ENCODE measurements at places on chromosomes 3 and 15. TPM values are rescaled to one million over a fixed set of nuclear protein-coding genes. Genes with fewer than 3 reads are reported as not detected.
A peak's percentile ranks its signal among the peaks of the same experiment; 100 is the strongest.

DNA sequence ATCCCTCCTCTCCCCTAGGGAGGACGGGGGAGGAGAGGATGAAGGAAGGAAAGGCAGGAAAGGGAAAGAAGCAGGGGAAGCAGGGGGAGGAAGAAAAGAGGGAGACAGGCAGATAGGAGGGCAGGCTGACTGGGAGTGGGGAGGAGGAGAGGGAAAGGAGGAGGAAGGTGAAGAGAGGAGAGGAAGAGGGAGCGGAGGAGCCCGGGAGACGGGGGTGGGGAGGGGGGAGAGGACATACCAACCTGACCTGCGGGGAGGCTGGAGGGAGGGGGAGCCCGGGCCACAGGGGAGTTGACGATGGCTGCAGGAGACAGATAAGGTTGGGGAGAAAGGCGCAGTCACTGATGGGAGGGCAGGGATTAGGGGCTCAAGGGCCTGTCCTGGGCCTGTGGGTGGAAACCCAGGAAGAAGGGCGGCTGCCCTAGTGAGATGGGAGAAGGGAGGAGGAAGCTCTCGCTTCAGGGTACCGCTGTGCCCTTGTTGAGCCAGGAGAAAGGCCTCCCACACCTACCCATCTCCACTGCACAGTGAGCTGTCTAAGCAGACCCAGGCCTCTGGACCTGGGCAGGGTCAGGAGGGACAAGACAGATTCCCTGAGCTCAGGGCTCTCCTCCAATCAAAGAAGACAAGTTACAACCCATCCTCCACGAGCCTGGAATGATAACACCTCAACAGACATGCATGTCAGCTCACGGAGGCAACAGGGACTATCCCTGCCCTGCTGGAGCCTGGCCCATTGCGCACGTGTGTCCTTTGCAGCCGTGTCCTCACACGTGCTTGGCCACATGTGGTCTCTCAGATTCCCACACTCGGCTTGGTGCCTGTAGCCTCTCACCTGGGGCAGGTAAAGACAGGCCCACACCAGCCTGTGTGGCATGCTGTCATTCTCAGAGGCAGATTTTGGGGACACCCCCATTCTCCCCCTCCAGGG, 27.9 kb downstream of the C3orf18 start:
- no peak for DNase-seq

- DNase-seq, result no peak
These were observed 109.5 kb downstream of the RPLP1 start for GRCh38 chr15:69562116-69562515.

DNA sequence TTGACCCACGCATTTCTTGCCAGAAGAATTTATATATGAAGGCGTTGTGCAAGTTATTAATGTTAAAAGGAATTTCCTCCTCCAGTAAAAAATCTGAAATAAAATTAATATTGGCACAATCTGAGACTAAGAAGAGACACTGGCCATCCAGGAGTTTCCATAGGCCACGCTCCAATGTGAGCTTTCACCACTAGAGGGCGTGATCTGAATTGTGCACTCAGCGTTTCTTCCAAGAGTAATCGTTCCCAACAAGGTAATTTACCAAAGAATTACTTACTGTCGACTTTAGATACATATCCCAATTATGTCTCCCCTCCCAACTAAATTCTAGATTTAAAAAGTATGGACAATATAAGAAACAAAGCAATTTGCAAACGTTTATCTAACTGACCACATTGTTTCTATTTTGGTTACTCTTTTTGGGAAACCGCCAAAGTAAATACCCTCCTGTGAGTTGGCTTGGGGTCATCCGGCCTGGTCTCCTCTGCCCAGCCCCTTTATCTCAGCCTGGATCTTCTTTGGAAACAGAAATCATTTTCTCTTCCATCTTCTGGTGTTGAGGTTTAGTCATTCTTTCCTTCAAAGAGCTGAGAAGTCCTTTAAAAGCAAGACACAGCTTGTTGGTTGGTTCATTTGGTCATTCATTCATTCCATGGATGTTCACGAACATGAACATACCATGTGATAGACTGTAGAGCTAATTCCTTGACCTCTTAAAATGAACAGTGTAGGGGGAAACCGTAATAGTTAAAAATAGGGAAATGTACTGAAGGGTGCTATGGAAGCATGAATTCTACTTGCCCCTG, 26.2 kb downstream of the POLR2M start:
- DNase-seq, result peak; percentile 32

DNA sequence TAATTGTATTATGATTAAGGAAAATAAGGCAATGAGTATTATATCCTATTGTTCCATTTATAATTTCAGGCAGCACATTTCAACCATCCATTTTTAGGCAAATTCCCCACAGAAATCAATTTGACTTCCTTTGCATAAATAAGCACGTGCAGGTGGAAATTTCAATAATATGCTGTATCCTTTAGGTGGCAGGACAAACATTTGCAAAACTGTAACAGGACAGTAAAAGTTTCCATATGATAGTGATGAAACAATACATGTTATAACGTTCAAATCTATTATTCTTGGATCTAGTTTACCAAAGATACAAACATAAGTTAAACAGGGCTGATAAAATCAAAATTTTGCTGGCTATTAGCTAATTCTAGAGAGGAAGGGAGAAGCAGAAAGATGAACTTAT, 8.5 kb downstream of the UACA start:
- no peak for DNase-seq

DNA sequence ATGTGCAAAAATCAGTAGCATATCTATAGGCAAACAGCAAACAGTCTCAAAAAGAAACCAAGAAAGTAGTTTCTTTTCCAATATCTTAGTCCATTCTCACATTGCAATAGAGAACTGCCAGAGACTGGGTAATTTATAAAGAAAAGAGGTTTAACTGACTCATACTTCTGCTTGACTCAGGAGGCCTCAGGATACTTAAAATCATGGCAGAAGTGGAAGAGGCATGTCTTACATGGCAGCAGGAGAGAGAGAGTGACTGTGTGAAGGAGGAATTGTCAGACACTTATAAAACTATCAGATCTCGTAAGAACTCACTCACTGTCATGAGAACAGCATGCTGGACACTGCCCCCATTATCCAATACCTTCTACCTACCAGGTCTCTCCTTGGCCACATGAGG, 327.9 kb upstream of the EPHA3 start:
- no peak for DNase-seq

GRCh38 chr3:7700539-7700938, 801.1 kb upstream of the LMCD1 start:
- DNase-seq, result no peak

DNA sequence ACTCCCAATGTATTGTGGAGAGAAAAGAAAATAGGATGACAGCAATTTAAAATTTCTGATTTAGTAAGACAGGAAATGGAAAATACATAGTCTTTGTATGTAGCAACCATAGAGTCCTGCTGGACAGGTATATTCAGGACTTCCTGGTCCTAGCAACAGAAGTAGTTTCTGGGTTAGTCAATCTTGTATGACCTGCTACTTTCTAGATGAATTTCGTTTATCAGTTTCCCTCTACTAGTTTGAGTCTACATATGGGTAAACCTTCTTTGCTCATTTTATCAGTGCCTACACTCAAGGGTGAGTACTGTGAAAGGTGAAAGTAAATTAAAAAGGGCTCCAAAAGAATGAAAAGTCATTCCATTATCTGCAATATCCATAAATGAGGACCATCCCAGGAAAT, 309.8 kb downstream of the UNC13C start:
- no peak for DNase-seq

DNA sequence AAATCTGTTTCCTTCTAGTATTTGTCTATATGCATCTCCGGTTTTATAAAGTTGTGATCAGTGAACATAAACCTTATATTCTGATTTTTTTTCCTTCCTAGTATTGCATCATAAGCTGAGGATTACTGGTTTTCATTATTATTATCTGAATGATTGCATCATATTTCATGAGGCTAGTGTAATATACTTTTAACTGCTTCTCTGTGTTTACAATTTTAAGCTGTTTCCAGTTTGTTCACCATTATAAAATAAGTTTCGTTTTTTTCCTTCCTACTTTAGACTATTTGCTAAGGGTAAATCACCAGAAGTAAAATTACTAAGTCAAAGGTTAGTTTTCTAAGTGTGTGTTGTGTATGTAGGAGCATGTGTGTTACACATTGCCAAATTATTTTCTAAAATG, 20.2 kb downstream of the SEMA6D start:
- DNase-seq, result no peak

PEX5L gene
- not detected for total RNA-seq

DNA sequence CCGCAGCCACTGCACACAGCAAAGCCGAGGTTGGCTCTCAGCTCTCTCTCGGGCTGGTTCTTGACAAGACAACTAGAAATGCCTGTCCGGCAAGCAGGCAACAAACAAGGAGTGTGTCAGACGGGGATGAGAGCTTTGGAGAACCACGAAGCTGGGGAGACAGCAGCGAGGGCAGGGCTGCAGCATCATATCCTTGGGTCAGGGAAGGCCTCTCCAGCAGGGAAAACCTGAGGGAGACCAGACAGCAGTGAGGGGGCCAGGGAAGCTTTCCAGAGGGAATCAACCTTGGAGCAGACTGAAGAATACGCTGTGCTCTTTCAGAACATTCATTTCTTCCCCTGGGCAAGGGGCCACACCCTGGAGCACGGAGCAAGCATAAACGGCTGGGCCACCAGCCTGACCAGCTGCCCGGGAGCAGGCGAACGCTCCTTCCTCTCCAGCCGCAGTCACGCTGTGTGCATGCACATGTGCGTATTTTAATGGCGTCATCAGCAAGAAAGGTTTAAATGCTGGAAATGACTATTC, 58.7 kb downstream of the CHSY1 start:
- no peak for DNase-seq

- no peak for DNase-seq
These were observed 154.5 kb downstream of the KLF13 start for GRCh38 chr15:31481142-31481541.

CDC25A gene
- 3.3 TPM for total RNA-seq

KLHL40 gene
- total RNA-seq, result not detected

DNA sequence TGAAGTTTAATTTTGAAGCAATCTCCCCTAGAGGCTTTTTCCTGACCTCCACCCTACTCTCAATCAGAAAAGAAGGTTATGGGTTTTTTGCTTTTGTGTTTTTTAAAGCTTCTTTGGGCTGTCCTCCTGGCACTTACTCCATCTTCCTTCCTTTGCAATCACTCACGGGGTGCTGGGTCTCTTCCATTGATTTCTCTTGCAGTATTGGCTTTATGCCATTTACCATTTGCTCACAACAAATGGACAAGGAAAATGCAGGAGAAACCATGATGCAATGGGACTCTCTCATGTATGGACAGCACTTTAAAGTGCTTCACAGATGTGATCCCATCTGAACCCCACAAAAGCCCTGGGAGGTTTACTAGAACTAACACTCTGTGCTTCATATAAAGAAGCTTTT, 57.5 kb downstream of the SST start:
- no peak for DNase-seq

GRCh38 chr3:172466553-172467130, 18.4 kb upstream of the GHSR start:
- DNase-seq, result no peak

TGM5 gene
- total RNA-seq, result not detected

Data from Peyer's patch (tissue), 4 donors.